ENCODE measurements at places on chromosomes 16 and 17.

- DNase-seq: no peak
These were observed 317.9 kb downstream of the MAP2K6 start for GRCh38 chr17:69732272-69732918.

- no peak for DNase-seq
These were observed 2.5 kb downstream of the C1QTNF8 start for GRCh38 chr16:1093284-1094123.

GRCh38 chr16:3171181-3171854 is 16.7 kb upstream of the OR1F1 start:
- DNase-seq: no peak

GRCh38 chr16:19227643-19228042 is 57.9 kb upstream of the CLEC19A start:
- no peak for DNase-seq

DNA sequence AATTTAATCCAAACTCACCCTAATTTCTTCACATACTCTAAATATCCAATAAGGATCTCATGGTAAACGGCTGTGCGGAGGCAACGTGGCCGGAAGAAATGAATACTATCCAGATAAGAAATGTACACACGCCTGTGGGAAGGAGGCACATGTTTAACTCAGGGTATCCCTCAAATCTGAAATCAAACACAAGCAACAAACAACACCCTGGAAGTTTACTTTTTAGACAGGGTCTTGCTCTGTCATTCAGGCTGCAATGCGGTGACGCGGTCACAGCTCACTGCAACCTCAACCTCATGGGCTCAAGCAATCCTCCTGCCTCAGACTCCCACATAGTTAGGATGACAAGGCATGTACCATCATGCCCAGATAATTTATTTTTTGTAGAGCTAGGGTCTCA is 21.2 kb upstream of the TRAP1 start:
- no peak for DNase-seq

DNA sequence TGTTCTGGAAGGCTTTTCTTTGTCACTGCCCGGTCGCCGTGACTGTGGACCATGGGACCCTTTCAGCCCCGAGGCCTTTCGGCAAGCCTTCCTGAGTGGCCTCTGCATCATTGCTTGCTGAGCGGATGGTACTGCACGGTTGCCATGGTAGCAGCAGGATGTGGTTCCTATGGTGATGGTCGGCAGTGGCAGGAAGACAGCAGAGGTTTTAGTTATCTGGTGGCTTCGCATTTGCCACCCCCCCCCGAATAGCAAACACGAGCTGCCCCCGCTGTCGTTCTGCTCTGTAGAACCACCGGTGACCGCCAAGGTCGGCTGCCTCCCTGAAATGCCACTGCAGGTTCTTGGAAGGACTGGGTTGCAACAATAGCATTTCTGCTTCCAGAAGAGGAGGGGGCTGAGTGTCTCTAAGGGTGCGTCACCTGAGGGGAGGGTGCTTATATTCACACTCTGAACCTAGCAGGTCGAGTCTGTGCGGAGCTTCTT is 76.6 kb downstream of the CMIP start:
- no peak for DNase-seq

DNA sequence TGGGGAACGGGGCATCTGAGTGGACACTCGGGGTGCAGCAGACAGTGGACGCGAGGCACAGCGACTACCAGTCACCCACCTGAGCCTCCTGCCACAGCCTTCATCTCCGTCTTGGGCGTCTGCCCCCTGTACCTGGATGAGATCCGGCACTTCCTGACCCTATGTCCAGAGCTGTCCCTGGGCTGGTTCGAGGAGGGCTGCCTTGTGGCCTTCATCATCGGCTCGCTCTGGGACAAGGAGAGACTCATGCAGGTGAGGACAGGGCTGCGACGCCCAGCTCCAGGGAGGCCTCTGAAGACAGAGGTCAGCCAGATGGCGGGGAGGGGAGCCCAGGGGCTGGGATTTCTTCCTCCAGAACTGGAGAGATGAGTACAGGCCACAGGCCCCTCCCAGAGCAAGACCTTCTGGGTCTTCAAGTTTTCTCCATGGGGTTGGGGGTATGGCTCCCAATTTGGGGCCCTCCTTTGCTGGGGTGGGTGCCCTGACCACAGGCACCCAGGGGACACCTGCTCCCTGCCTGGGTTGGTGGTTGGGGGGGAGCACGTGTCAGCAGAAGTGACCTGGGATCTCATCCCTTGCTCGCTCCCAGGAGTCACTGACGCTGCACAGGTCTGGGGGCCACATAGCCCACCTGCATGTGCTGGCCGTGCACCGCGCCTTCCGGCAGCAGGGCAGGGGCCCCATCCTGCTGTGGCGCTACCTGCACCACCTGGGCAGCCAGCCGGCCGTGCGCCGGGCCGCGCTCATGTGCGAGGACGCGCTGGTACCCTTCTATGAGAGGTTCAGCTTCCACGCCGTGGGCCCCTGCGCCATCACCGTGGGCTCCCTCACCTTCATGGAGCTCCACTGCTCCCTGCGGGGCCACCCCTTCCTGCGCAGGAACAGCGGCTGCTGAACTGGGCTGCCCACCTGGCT is 1.9 kb downstream of the AANAT start:
- DNase-seq: no peak

DNA sequence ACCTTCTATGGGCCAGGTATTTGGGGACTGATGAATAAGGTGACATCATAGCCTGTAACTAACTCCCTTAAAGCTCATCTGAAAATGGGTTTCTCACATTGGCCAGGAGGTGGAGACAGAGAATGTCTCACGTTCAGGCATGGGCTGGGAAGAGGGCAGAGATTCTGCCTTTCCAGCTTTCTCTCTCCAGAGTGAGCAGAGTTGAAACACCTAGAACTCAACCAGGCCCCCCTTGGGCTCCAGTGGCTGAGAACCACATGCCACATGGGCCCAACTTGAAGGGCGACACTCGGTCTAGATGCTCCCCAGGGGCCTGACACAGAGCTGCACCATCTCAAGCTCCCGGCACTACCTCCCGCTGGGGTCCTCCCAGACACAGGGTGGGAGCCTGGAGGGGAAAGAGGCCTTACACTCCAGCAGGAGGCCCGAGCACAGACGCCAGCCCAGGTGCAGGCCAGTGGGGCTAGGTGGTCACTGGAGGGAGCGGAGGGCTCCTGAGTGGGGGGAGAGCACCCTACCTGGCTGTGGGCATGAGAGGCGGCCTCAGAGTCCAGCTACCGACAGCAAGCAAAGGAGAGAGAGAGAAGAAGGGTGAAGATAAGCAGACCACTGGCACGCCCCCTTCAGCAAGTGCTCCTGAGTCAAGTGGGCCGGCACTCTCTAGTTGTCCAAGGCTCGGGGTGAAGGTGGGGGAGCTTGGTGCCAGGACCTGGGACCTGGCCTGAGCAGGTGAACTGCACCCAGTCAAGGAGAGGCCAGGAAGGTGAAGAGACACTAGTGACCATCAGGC is 55.9 kb downstream of the MYO18A start:
- DNase-seq: peak; percentile 46

GRCh38 chr17:82505296-82505695 is 14.2 kb upstream of the FOXK2 start:
- DNase-seq: no peak

GRCh38 chr17:75515496-75516254 is at the start of gene CASKIN2:
Gene CASKIN2 (minus strand): TSS chr17:75515537. CDS start chr17:75513804, 1,733 bp downstream.
- peak; percentile 96 for DNase-seq

DNA sequence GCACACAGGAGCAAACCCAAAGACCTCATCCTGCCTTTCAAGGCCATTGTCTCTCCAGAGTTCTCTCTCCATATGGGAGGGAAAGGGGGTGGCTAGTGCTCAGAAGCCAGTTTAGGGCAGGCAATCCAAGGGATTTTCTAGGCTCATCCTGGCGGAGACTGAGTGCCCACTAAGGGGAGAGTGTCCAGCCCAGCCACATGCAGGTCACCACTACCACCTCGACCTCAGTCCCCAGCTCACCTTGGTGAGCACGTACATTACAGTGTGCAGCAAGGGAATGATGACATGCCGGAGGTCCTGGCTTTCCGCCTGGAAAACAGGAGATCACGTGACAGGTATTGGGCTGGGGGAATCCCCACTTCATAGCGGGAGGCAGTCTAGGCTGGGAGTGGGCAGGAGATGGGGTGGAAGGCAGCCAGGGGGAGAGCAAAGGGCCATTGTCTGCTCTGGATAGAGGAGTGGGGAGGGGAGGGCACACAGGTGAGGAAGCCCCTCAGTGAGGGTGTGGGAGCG is 29.9 kb downstream of the PIK3R6 start:
- DNase-seq: peak; percentile 16

DNA sequence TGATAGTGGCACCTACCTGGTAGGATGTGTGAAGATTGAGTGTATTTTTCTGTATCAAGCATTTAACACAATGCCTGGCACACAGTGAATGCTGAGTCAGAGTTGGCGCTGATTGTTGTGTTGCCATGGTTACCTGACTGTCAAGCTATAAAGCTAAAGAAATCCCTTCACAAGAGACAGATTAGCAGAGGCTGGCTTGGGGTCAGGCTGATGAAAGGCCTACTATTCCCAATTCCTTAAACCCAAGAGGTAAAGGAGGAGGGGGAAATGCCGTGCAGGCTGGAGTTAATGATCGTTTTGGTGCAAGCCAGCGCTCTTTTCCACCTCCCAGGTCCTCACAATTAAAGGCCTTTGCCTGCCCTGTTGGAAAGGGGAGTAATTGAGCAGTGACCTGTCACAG is 5.9 kb downstream of the CLEC19A start:
- DNase-seq: peak; percentile 20

DNA sequence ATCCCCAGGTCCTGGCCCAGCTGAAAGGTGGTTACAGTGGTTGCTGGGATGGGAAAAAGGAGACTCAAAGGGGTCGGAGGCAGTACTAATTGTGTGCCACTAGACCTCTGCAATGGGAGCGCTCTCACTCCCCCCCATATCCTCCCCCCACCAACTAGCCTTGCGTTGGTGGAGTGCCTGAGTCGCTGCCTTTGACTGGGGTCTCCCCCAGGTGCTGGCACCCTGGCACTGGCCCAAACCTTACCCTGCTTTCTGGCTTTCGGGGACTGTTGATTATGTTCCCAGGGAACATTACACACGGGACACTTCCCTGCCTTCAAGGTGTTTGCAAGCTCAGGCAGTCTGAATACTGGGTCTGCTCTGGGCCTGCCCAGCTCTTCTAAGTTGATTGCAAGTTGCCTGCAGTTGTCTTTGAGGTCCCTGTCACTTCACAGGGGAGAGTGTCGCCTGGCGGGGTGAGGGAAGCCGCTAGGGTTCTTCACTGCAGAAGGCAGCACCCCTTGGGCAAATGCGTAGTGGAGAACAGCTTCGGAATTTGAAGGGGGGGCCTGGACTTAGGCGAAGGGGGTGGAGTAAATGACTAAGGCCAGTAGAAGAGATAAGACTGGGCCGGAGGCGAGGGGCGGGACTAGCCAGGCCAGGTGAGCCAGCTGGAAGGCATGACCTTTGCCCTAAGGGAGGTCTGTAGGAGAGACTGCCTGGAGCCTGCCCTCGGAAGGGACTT is 98.0 kb downstream of the RAB11FIP4 start:
- DNase-seq: no peak

DNA sequence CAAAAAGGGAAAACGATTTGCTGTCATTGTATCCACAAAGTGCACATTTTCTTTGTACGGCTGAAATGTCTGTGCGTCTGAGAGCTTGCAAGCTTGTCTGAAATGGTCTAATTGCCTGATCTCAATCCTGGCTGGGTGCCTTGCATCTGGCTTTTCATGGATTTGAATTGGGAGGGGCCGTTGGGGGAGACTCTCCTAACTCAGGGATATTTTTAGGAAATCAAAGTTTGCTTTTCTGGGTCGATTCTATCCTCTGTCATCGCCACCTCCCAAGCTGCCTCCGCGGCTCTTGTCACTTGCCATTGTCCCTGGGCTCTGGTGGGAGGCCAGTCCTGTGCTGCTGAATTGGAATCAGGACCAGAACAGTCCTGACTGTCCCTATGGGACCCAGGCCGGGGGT is 33.3 kb upstream of the MGAT5B start:
- DNase-seq: no peak

DNA sequence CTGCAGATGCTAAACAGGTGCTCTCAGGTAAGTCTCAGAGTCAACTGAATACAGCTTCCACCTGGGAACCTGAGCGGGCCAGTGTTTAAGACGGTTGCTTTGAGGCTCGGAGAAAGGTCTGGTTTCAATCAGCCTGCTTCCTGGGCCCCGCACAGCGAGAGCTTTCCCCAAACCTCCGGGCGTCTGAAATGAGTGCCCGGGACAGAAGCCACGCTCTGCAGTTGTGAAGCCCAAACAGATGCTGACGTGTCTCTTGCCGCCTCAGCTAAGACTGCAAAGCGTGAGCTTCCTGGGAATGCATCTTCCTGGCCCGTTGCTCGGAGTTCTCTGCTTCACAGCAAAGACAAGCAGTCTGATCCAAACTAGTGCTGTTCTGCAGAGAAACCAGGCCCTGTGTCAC is 36.7 kb downstream of the PLXDC1 start:
- no peak for DNase-seq

GRCh38 chr16:53974484-53975080 is 270.6 kb downstream of the FTO start:
- peak; percentile 37 for DNase-seq

GRCh38 chr17:17052462-17053221 is 10.4 kb downstream of the MPRIP start:
- no peak for DNase-seq

DNA sequence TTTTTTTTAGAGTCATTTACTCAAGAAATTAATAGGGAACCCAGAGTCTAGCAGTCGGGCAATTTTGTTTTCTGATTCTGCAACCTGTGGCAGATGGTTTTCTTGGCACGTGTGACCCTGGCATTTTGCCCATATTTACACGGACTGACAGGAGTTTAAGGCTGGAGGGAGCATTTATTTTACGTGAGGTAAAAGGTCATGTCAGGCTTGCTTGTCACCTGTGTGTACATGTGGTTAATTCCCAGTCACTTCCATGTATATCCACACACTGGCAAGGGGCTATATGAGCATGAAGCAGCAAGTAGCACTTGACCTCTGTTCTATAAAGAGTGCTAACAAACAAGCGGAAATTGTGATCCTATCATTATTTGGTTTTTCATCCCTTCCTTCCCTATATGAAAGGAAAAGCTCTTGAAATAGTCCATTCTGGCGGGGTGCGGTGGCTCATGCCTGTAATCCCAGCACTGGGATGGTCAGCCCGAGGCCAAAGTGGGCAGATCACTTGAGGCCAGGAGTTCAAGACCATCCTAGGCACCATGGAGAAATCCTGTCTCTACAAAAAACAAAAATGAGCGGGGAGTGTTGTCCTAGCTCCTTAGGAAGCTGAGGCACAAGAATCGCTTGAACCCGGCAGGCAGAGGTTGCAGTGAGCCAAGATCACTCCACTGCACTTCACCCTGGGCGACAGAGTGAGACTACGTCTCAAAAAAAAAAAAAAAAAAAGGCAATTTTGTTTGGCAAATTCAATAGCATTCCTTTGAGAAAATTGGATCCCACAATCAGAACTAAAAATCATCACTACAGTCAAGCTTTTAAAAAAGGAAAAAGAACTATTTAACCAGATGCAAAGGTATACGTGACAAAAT is 2.1 kb downstream of the SPAG9 start:
- DNase-seq: no peak
